ENCODE measurements at places on chromosomes 13 and 19. TPM values are rescaled to one million over a fixed set of nuclear protein-coding genes. Genes with fewer than 3 reads are reported as not detected.

DNA sequence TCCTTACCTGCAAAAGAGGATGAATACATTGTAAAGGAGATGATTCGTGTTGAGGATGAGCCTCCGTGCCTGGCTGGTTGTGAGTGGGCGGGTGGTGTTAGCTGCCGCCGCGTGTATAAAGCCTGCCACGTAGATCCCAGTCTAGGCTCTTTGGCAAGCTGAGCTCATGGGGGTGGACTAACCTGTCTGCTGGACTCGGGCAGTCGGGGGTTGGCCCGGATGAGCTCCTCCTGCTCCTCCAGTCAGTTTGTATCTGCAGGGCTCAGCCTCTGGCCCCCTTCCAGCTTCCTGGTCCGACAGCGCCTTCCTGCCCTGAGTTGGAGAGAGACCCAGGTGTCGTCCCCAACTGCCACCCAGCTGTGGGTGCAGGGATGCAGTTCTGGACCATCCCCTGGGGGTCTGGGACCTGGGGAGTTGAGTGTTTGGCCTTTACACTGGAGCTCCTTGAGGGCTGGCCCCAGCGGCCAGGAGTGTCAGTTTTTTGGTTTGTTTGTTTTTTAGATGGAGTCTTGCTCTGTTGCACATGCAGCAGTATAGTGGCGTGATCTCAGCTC is 20.9 kb downstream of the TECR start:
- no peak for DNase-seq

DNA sequence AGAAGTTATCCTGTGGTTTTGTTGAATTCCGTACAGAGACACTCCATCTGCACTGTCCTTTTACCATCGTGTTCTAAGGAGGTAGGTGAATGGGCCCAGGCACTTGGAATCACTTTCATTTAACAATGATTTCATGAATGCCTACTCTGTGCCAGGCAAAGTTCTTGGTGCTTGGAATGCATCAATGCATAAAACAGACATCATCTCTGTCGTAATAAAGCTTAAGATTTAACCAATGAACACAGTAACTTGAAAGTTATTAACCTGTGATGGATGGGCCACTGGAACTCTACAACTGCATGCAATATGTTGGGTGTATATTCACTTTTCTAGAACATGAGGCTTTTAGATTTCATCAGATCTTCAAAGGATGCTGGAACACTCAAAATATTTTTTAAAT is 14.1 kb upstream of the STARD13 start:
- DNase-seq, result no peak

DNA sequence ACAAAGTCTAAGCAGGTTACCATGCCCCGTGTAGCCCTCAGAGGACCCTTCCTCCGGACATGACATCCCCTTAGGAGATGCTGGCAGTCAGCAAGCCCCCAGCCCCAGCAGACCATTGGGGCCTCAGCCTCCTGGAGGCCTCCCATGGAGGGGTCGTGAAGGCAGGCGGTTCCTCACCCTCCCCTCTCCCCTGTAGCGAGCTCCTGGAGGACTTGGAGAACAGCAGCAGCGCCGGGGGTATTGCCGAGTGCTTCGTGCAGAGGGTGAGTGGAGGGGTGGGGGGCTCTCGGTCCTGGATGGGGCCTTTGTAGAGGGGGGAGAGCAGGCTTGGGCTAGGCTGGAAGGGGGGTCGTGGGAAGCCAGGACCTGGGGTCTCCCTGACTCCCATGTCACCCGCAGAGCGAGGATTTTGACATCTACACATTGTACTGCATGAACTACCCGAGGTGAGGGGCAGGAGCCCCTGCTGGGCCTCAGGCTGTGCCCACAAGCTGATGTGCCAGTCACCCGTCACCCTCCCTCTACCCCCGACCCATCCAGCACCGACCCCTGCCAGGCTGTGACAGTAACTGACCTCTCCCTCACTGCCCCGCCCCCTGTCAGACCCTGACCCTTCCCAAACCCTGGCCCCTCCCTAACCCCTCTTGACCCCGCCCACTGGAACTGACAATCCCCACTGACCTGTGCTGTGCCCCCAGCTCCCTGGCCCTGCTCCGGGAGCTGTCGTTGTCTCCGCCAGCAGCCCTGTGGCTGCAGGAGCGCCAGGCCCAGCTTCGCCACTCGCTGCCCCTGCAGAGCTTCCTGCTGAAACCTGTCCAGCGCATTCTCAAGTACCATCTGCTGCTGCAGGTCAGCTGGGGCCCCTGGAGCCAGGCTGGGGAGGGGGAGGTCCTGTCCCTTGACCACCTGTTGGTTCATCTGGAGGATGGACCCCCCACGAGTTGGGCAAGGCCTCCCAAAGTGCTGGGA is 4.0 kb downstream of the PLEKHG2 start:
- DNase-seq, result no peak

DNA sequence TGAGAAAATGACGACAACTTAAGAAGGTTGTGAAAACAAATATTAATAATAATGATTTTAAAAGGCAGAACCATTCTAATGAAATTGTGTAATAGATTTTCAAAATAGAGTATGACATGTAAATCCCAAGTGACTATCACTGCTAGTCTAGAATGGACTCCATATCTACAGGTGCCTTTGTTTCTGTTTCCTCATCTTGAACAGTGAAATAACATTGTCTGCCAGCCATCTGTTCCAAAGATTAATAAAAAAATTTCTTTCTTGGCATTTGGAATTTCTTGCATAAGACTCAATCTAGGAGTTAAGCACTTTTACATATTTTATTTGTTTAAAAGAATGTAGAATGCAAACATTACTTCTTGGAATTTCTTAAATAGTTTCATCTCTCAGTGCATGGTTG is 520.1 kb upstream of the ARGLU1 start:
- no peak for DNase-seq

- no peak for DNase-seq
Measured at GRCh38 chr19:1268226-1269064, 687 bp upstream of the CIRBP start.

DNA sequence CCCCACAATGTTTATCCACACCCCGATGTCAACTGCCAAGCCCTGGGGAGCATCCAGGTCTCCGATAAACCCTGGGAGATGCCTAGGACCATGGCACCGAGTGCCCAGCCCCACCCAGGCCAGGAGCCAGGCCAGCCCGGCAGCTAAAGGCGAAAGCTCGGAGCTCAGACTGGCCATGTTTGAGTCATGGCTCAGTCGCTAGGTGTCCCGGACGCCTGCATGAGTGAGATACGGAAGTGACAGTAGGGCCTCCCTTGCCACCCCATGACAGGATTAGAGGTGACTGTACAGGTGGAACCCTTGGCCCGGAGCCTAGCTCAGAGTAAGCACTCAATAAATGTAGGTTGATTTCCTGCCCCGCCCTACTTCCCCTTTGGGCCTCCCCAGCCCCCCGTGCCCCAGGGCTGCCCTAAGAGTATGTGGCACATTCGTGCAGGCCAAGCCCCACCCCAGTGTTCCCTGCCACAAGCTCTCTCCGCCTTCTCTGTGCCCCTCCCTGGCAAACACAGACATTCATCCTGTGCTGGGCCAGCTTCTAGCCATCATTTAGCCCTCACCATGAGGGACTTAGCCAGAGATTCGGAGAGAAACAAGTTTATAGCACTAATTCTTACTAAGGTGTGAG is 5.8 kb upstream of the TPM4 start:
- DNase-seq, result no peak

DNA sequence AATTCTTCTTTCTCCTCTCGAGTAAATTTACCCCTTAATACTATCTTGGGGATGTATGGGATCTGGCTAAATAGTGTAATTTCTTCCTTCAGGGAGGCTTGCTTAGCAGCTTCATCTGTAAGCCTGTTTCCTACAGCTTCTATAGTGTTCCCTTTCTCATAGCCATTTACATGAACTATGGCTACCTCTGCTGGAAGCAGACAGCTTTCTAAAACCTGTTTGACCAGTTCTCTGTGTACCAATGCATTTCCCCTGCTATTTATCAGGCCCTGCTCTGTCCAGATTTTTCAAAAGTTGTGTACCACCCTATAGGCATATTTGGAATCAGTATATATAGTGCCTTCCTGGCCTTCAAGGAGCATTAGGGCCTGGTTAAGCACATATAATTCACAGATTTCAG is 113.6 kb upstream of the PCDH9 start:
- DNase-seq, result no peak

DNA sequence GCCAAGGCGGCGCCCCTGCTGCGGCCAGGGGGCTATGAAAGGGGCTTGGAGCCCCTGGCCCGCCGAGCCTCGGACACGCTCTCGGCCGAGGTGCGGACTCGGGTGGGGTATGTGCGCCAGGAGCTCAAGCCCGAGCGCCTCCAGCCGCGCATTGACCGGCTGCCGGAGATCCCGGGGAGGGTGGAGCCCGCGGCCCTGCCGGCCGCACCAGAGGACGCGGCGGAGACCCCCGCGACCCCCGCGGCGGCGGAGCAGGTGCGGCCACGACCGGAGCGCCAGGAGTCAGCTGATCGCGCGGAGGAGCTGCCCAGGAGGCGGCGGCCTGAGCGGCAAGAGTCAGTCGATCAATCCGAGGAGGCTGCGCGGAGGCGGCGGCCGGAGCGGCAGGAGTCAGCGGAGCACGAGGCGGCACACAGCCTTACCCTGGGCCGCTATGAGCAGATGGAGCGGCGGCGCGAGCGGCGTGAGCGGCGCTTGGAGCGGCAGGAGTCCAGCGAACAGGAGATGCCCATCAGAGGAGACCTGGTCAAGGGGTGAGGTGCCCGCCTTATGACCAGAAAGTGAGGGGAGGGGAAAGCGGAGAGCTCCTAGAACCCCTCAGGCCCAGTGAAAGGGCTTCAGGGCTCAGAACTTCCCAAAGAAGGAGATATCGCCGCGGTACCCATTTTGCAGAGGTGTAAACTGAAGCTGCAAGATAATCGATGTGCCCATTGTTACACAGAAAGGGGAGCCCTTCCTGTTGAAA is 8.8 kb upstream of the SHKBP1 start:
- no peak for DNase-seq

- DNase-seq, result no peak
Measured at GRCh38 chr19:18098891-18099622, 1.5 kb downstream of the MAST3 start.

DNA sequence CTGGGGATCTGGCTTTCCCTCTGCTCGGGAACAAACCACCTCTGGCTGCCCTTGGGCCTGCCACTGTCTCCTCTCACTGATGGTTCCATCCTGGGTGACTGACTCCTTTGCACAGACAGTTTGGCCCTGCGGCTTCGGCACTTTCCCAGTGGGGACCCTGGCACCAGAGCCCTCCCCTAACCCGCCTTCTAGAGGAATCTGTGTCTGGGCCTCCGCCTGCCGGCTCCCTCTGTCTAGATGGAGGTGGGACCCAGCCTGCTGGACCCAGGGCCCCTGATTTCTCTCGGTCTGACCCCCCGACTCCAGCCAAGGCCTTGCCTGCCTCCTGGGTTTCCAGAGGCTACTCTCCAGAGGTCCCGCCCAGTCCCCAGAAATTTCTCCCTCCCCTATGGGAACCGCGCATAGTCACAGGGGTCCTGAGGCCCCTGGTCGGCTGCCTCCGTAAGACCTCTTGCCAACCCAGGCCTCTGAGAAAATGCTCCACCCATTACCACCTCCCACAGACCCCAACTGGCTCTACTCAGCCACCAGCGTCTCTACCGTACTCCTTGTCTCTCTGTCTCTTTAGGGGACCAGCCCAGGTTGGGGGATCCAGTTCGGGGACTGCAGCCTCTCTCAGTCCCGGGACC is 2.7 kb downstream of the CCDC106 start:
- no peak for DNase-seq

- no peak for DNase-seq
Measured at GRCh38 chr19:36120092-36120983, 5.1 kb downstream of the TBCB start.

DNA sequence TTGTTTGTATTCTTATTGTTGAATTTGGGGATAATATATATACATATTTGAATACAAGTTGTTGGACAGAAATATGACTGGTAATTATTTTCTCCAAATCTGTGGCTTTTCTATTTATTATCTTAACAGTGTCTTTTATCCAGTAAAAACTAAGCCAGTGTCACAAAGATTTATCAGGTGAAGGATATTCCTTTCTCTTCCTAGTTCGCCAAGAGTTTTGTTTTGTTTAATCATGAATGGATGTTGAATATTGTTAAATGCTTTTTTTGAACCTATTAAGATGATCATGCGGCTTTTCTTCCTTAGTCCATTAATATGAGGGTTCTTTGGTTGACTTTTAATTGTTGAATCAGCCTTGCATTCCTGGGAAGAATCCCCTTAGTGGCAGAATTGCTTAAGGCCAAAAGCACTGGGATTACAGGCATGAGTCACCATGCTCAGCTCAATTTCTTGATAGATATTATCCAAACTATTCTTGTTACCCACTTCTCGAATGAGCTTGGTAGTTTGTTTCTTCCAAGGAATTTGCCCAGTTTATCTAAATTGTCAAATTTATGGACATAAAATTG is 53.3 kb downstream of the TEX26 start:
- no peak for DNase-seq

DNA sequence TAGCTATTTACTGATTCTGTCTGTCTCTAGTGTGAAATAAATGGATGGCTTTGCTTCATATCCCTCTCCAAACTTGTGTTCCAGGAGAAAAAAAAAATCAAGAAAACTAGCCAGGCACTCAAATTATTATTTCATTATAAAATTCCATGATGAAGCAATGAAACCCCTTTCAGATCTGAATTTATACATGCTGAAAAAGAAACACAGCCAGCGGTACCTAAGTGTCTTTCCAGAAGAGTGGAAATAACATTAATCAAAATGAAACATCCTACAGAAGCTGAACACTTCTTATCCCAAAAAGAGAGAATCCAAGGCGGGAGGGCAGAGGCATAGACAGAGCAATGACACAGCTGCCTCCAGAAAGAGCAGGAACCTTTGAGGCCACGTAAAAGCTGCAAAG is 15.9 kb downstream of the ENOX1 start:
- DNase-seq, result no peak

DNA sequence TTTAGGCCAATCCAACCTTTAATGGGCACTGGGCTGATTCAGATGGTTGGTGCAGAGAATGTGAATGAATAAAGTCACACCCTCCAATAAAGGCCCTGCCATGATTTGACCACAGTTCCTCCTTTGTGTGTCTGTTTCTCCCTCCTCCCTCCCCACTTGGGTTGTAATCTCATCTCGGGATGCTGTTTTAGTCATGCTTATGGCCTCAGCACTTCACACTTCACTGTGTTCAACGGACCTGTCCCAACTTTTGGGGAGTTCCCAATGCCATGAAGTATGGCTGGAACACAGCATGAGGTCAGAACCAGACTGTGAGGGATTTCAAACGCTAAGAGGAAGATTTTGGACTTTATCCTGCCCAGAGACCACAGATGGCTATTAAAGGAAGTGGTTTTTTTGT is 5.6 kb upstream of the RAB8A start:
- DNase-seq, result peak; percentile 36

DNA sequence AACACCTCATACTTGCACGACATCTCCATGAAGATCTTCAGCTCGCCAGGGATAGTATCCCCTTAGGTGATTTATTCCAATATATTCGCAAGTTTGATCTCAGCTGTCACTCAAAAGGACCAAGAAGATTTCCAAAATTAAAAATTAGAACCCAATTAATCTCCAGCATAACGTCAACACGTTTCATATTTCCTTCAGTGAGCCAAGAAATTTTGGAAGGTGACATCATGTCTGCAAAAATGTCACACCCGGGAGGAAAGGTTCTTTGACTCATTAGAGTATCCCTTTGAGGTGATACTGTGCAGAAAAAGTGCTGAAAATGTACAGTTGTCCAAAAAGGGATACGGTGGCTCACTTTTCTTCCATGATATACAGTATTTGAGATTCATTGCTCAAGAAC is 569.6 kb downstream of the EFNB2 start:
- DNase-seq, result no peak

The AXL gene
- 224 TPM for total RNA-seq

The TEX101 gene
- total RNA-seq, result not detected

The WTIP gene
- 53.0 TPM for total RNA-seq

The AMH gene
- total RNA-seq, result 0.58 TPM

The PTPRH gene
- total RNA-seq, result 2.0 TPM

The MAN2B1 gene
- total RNA-seq, result 38.7 TPM

The SLC25A41 gene
- total RNA-seq, result not detected

The ZNF708 gene
- 2.7 TPM for total RNA-seq

The SMG9 gene
- total RNA-seq, result 29.9 TPM

The KIR3DL1 gene
- not detected for total RNA-seq

The CGB1 gene
- total RNA-seq, result 1.00 TPM
